ENCODE measurements at places on chromosomes 3 and 15.

DNA sequence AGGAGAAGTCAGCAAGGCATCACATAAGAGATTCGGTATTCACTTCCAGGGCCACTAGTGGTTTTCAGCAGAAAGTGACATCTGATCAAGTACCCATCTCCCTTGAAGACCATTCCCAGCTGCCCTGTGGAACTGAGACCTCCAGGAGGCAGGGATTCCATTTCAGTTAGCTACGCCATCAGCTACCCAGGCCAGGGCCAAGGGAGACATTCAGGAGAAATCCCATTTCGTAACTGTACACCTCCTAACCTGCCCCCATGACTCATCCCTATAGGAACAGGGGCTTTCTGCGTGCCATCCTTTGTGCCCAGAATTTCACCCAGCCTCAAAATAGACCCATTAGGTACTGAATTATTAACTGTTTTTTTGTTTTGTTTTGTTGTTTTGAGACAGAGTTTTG is 24.7 kb downstream of the SPATA12 start:
- DNase-seq, result no peak

DNA sequence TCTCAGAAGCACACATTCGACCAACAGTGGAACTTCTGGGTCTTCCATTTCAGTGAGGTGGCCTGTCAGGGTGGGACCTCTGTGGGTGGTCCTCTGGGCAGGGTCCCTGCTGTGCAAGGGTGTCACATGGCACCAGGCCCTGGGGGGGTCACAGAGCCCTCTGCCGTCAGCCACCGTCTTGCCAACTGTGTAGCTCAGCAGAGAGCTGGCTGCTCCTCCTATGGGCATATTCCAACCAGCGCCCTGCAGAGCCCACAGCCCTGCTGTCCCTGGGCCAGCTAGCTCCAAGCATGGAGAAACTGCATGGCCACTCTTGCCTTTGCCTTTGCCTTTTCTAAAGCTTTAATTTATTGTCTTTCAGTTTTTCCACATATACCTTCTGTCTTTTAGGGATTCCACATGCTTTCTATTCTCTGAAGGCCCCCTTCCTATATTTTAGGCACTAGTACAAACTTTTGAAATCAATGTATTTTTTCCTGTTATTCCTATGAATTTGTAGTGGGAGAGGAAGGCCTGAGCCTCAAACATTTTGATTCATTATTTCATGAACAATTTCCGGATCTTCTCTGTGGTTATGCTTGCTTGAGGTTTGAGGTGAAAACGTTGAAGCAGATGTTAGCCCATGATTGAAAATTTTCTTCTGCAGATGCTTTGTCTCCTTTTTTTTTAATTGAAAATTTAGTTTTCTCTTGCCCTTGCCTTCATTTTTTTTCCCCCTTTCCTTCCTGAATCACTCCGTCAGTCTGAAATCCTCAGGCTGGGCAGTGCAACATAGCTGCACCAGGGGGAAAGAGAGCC is 11.7 kb downstream of the IQCF1 start:
- DNase-seq, result no peak

DNA sequence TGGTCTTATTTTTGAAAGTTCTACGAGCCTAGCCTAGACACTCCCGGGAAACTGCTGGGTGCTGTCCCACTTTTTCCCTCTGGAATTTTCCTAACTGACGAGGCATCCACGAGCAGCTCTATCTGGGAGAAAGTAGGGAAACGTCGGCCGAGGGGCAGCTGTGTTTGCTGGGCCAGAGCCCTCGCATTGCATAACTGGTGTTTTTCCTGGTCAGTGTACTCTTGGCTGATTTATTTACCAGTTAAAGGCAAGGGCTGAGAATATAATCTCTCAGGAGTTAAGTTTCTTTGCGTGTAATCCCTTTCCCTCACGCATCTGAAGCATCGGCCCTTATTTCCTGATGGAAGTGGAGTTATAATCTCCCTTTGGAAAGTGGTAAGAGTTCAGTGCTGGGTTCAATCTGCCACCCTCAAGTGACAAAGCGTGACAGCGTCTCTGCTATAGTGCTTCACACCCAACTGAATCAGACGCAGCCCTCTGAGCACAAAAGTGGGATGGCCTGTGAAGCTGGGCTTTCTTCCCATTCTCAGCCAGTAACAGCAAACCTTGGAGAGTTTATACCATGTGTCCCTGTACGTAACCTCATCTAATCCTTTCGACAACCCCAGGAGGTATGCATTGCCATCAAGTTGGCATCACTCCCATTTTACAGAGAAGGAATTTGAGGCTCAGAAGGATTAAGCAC is 311.5 kb downstream of the RORA start:
- no peak for DNase-seq

GRCh38 chr15:100526027-100526481 is 2.7 kb downstream of the CERS3 start:
- DNase-seq, result no peak

DNA sequence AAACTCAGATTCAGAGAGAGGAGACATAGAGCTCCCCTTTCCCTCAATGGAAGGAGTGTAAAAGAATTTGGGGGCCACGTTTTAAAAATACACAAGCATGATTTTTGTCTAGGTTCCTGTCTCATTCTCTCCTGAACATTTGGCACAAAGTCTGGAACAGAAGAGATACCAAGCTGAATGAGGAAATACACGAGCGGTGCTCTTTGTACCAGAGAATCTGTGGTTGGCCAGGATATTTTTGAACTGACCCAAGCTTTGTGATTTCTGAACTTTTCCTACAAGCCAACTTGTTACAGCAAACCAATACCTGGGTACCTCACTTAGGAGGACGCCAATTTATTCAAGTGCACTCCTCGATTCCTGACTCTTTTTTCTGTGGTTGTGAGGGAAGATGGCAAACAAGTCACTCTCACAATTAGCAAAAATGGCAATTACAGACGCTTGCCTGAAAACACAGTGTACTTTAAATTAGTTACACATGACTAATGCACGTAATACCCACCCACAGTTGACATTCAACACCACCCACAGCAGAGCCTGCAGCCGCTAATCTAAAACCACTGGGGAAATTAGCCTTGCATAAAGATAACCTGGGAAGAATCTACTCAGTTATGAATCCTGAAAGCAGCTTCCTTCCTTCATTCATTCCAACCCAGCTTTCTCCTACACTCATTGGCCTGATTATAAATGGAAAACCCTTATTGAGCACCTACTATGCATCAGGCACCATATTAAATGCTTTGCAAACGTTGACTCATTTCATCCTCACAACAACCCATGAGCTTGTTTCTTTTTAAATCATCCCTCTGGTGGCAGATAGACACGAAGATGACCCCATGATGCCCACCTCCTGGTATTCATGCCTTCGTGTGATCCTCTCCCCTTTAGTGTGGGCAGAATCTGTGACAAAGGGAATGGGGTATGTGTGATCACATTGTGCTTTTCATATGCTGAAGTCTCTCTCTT is 293.5 kb downstream of the KBTBD8 start:
- DNase-seq, result no peak

DNA sequence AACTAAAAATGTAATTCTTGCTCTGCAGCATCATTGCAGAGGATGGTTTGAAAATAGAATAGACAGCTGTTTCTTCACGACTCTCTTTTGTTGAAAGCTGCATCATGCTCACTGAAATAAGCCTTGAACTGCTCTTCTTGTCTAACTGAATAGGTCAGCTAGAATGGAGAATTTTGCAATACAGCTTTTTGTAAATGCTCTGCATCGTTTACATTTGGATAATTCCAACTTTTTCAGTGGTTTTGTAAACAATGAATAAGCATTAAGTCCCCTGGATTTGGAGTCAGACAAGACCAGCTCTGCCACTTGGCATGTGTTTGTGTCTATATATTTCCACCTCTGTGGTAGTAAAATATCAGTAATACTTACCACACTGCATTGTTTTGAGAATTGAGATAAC is 95.2 kb downstream of the PLSCR2 start:
- no peak for DNase-seq

DNA sequence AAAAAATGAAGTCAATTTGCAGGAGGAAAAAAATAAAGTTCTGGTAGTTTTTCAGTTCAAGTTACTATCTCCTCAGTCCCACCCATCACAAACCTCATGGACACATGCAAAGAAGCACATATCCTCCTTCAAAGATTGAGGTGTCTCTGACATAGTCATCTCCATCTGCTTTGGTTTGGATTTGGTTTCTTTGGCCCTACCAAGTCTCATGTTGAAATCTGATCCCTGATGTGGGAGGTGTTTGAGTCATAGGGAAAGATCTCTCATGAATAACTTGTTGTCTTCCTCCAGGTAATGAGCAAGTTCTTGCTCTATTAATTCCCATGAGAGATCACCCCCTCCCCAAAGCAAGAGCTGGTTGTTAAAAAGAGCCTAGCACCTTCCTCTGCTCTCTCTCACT is 446.8 kb downstream of the IGSF11 start:
- no peak for DNase-seq

DNA sequence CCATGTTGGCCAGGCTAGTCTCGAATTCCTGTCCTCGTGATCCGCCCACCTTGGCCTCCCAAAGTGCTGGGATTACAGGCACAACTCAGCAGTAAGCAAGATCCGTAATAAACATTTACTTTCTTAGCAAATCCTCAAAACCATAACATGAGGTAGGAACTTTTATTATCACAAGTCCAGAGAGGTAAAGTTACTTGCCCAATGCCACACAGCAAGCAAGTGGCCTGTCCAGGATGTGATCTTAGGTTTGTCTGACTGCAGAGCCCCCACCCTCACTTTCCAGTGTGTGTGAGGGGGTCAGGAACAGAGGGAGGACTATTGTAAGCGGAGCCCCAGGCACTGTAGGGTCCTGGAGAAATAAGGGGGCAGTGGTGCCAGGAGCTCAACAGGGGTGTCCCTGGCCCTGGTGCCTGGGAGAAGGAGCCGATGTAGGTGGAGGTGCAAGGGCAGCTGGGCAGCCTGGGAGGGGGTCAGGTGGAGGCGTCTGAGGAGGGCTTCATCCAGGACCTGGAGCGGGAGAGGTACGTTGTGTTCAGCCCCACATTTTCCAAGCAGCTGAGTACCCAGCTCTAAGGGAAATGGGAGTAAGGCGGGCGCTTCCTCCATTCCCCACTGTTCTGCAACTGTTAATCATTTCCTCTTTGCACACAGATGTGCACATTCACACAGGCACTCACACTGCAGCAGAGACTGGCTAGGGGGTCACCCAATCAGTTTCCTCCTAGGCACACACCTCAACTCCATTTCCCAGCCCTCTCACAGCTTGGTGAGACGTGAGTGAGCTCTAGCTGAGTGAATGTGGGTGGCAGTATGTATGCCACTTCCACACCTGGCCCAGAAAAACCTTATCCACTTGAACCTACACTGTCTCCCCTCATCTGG is 5.9 kb downstream of the RPUSD3 start:
- no peak for DNase-seq

GRCh38 chr15:60574801-60575631 is 96.1 kb upstream of the ICE2 start:
- DNase-seq, result no peak

GRCh38 chr15:101264911-101265641 is 12.2 kb downstream of the SELENOS start:
- no peak for DNase-seq

DNA sequence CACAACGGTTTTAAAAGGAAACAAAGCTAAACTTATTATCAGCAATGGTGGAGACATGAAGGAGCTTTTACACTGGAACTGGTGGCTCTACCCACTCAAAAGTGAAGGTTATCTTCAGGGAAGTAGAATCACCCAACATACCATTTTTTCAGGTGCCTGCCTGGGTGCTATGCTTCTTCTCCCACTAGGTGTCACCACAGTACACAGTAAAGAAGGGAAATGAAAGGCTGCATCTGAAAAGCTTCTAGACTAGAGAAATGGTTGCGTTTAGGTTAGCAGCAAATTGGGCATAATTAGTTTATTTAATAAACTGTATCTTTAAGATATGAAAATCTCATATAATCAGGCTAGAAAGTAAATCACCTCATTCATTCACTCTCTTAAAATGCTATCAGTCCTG is 47.0 kb upstream of the SELENOK start:
- DNase-seq, result no peak

Data from CMK (cell line).